Stimulated activated CD8-positive, alpha-beta memory T cell treated with anti-CD3 and anti-CD28 coated beads, Interleukin-4, amount 100 ng/mL, for 1 hour (primary cell): ENCODE measurements at places on chromosomes 2 and 18.

DNA sequence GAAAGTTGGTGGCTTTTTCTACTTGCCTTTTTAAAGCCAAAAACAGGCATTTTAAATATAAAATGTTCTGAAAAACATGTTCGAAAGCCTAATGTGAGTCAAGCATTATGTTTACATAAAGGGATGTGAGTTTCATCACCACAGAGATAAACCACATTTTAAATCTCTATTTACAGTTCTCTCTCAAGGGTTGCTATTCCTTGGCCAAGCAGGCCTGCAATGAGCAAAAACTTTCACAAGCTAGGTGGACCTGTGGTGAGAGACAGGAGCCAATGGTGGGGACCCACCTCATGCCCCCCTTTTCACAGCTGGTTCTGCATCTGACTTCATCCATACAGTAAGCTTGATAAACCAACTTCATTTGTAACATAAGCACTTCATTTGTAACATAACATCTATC is 65.1 kb downstream of the CUL3 start:
- DNase-seq: no peak

GRCh38 chr2:235049069-235049468 is 97.3 kb downstream of the SH3BP4 start:
- DNase-seq: no peak

- DNase-seq: no peak
Observed at GRCh38 chr2:225042800-225043167, 516 bp upstream of the DOCK10 start.

- no peak for DNase-seq
Observed at GRCh38 chr18:74976331-74976909, 232.5 kb downstream of the PTGR3 start.

GRCh38 chr2:49788300-49788699 is 634.0 kb upstream of the FSHR start:
- DNase-seq: no peak

DNA sequence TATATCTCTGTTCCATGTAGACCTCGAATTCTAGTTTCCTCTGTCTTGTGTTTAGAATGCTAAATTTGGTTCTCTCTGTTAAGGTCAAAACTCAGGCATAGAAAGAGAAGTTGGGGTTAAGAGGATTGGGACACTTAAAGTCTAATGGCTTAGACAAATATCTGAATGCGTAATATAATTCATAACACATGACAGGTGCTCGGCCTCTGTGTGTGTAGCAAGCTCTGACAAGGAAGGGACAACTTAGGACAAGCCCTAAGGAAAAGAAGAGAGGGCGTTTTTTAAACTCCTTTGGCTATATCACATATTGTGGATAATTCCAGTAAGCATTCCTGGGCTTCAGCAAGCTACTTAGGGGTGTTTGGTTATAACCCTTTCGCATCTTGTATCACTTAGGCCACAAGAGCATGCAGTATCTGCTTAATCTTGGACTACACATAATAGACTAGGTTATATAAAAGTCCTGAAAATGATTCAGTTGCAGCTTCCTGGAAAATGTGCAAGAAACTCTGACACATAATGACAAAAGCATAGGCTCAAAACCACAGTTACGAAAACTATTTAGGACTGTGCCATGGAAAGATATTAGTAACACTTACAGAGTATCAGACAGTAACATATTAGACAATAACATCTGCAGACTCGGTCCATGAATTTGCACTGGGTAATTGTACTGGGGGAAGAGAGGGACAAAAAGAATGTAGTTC is 16.1 kb upstream of the CREB1 start:
- no peak for DNase-seq

DNA sequence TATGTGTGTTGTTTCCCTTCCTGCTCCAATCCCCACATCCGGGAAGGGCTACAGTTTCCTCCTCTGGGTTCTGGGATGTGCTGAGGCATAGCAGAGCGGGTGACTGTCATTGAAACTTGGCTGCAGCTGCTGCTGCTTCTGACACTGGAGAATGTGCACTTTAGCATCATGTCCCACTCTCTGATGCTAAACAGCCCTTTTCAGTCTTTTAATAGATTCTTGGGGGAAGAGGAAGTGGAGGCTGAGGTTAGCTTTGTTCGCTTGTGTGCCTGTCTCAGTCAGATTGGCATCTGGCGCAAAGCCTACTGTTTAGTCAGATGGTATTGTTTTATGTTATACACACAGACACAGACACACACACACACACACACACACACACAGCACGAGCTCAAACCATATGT is 136.5 kb upstream of the RND3 start:
- no peak for DNase-seq

DNA sequence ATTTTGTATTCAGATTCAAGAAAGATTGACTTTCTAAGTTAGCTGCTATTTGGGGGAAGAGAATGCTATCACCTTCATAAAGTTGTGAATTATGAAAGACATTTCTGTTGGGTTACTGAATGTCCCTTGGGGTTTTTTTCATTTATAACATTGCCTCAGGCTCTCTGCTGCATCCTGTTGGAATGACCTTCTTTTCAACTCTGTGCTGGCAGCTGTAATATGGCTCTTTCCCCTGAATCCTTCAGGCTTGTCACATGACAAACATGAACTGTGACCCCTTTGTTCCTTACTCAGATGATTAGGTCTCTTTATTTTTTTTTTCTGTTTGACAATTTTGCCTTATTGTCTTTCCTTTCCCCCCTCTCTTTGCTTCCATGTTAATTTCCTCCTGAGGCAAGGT is 159.8 kb downstream of the TAF4B start:
- DNase-seq: no peak

DNA sequence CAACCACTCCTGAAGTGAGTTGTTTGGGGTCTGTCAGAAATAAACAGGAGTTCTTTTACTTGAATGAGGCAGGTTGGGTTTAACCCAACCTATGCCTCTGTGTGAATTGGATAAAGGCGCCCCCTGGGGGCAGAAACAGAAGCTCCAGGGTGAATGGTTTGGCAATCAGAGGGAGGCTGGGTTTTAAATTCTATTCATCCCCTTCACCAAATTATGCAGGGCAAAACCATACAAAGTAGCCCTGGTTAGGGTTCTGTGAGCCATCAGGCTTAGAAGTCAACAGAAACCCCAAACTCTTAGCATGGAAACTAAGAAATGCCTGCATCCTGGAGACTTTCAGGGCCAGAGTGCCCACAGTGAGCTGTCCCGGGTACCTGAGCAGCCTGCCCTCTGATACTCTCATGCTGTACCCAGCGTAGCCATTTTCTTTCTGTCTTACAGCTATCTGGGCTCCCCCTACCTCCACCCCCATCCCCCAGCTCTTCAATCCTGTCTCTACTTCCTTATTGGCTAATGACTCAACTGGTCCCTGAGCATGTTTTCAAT is 241.5 kb downstream of the ICOS start:
- DNase-seq: peak; percentile 16

DNA sequence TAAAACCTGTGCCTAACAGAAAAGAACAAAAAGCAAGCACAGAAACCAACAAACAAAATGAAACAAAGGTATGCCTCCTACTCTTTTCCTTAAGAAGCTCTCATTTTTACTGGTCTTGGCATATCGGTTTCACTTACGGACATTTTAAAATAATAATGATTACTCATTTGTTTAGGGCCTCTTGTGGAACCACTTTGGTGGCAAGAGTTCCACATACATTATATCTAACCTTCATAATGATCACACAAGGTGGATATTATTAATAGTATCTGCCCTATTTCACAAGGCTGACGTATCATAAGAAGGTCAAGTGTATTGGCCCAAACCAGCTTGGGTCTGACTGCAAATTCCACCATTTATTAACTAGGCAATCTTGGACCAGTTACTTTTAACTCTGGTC is 304.7 kb downstream of the TCF4 start:
- no peak for DNase-seq
